ENCODE measurements at places on chromosomes 5 and 9.

- DNase-seq = no peak
Measured at GRCh38 chr5:133790898-133791297, 177.5 kb downstream of the C5orf15 start.

DNA sequence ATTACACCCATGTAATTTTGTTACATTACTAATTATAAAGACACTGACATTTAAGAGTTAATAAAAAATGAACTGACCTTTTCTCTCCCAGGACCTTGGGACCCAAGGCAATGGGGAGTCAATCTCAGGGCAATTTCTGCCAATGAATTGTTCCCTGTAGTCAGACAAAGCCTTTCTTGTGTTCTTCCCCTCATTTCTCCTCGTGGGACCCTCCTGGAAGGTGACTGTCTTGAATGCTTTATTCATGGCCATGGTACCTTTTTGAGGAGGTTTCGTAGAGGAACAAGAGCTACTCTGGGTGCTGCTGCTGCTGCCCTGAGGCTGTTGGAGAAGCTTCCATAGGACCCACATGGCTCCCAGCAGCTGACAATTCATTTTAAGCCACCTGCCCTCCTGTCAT is 190.3 kb downstream of the SNX18 start:
- no peak for DNase-seq

DNA sequence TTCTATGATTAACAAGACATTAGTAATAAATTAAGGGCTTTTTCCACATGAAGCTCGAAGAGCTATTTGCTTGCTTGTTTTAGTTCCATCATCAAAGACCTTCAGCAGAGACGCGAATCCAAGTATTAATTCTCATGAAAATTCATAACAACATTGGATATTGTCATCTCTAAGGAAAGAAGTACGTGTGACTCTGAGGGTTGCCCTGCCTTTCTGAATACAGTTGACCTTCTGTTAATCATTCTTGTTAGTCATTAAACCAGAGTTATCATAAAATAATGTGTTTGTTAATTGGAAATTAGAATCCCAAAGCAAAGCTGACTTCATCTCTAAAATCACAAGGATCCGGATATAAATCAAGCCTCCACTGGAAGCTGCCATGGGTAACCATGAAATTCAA is 222.5 kb downstream of the ZNF608 start:
- DNase-seq = no peak

GRCh38 chr5:85760519-85760918 is 857.2 kb upstream of the COX7C start:
- no peak for DNase-seq

- DNase-seq = no peak
Measured at GRCh38 chr9:107386396-107386795, 103.2 kb downstream of the KLF4 start.

GRCh38 chr9:132997591-132997990 is 19.1 kb downstream of the GFI1B start:
- no peak for DNase-seq

GRCh38 chr9:120221844-120222243 is 358.1 kb downstream of the CDK5RAP2 start:
- no peak for DNase-seq

GRCh38 chr9:131651599-131651998 is 88.3 kb downstream of the RAPGEF1 start:
- DNase-seq = no peak

- no peak for DNase-seq
Measured at GRCh38 chr5:43514025-43514424, 923 bp downstream of the C5orf34 start.

DNA sequence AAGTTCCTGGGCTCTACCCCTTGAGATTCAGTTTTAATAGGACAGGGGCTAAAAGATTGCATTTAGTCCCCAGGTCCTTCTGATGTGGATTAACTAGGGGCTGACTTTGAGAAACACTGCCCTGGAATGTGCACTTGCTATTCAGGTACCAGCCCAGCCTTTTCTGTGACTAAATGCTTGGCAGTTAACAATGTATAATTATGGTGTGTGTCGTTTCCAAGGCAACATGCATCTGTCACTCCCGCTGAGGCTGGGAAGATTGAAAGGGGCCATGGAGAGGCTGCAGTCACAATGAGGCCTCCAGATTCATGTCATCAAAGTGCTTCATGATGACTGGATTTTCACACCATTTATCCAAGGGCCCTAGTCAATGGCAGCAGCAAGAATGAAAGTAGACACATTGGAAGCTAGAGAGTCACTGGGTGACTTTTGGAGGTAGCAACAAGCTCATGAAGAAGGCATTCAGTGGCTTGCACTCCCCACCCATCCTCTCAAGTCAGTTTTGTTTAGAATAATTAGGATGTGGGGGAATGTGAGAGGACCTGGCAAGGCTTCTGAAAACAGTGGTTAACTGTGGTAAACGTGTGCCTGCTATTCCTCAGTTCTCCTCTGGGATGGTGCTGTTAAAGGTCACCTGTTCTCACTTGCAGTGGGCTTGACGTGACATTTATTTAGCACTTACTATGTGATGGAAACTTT is 28.3 kb downstream of the RAI14 start:
- peak; percentile 80 for DNase-seq

DNA sequence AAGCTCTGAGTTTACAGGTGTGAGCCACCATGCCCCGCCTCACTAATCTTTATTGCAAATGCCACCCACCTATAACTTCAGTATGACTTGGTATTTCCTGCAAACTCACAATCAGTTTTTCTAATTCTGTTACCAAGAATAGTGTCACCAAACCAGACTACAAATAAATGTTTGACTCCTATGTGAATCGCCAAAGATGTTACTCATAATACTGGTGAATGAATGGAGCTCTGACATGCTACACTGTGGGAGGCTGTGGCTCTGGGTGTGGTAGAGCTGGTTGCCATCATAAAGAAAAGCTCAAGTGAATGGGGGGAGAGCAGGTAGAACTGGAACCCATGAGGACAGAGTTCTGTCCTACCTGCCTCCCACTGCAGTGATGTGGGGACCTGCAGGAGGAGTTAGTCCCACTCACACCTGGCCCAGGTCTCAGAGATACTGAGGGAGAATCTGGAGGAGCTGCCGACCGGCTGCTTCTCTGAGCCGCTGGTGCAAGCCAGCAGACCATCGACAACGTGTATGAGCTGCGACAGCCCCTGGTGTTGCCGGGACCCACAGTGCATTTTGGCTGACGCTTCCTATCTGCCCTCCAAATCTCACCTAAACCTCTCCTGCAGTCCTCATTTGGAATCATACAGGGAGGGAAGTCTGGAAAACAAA is 95.7 kb downstream of the ENTREP1 start:
- no peak for DNase-seq

DNA sequence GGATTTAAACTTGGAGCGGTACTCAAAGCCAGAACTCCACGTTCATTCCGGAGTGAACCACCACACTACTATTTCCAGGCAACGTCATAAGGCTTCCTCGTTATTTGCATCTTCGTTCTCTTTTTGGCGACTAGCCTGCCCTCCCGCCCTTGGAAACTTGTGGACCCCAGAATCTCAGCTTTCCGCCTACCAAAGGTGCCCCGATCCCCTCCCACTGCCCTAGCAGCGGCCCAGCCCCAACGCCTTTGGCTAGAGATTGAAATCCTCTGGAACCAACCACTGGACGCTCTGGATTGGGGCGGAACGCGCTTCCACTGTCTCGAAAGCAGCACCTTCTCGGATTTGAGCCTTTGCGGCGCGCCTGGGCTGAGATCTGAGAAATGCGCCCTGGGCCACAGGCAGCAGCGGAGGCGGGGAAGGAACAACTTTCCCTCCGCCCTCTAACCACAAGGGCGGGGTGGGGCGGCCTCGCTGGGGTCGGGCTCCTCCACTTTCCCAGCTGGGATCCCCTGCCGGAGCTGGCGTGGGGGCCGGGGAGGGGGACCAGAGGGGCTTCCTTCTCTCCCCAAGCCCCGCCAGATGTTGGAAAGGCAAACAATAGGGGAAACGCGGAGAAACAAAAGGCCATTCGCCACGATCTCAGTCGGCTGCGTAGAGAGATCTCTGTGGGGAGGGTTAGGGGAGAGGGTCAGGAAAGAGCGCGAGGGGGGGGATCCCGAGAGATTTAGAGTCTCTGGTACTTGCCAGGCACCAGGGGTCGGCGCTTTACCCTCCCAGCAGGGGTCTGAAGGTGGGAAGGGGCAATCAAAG is 1.3 kb downstream of the MOB3B start:
- peak; percentile 69 for DNase-seq

DNA sequence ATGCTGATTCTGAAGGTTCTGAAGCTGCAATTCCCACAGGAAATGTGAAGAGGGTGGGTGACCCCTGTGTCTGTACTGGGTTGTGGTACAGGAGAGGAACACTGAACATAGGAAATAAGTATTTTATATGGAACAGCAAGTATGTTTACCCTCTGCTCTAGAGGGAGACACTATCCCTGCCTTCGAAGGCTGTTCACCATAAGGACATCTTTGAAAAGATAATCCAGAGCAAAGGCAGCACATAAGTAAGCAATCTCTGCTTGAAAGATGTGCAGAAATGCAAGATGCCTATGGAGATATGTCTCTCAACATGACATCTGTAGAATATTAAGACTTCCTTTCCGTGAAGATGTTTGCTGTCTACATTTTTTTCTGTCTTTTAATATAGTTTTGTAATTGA is 184.4 kb upstream of the EFNA5 start:
- DNase-seq = no peak

DNA sequence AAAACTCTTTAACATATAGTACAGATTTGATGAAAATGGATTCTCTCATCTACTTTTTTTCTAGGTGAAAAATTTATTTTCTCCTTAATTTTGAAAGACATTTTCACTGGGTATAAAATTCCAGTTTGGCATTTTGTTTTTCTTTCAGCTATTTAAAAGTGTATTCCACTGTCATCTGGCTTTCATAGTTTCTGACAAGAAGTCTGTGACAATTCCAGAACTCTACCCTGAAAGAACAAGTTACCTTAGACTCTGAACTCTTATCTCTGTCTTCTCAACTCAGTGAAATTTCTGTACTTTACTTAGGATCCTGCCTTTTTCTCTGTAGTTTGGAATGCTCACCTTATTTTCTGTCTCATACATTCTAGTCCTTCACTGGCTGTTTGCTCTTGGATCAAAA is 161.7 kb downstream of the RANBP17 start:
- no peak for DNase-seq

- DNase-seq = no peak
Measured at GRCh38 chr5:12861886-12862654, 957.8 kb upstream of the CTNND2 start.

DNA sequence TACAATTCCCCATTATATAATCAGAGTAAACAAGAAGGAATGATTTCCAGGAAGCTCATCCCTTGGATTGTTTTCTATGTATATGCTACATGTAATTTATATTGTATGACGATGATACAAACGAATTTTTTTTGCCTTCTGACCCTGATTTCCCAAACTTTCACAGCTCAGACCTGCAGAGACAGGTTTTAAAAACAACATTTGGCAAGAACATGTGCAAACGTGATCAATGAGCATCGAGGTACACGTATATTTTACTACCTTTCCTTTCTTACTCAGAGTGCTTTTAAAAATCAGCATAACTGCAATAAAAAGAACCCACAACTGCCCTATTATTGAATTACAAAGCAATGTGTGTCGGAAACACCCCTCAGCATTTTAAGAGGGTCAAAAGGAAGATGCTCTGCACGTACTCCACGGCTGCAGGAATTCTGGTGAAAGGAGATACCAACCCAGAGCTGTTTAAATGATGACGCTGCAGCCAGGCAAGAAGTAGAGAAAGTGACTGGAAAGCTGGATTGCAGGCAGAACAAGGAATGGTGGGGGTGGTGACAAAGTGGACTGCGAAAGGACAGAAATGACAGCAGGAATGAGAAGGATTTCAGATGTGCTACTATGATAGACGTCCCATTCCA is 533.5 kb downstream of the RAB3C start:
- DNase-seq = no peak

- no peak for DNase-seq
Measured at GRCh38 chr5:10590226-10590999, 26.5 kb downstream of the ANKRD33B start.

DNA sequence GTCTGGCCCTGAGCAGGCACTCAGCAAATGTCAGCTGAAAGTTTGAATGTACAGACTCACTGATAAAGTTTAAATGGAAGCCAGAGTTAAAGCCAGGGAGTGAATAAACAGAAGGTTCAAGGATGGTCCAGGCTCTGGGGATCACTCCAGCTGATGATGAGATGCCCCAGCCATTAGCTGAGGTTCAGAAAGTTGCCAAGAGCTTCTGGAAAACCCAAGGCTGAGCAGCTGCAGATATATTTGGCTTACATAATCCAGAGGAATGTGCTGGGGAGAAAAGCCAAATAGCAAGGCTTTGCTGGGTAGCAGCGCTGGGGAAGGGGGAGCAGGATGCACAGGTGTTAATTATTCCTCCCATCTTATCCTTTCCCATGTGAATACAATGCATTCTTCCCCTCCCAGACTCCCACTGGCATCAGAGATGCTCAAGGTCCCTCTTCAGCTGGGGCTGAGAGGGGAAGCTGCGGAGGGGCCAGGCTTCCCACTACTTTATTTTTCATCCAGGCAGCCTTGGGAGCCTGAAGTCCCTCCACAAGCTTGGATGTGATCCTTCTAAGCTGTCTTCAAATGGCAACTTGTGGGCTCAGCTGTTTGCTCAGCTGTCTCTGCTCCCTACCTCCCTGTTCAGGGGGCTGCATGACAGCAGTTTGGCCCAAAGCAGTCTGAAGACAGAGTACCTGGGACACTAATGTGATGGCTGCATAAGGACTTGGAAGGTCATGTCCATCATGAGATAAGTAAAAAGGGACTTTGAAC is 341.2 kb downstream of the TRIM32 start:
- DNase-seq = no peak

- DNase-seq = no peak
Measured at GRCh38 chr5:156396063-156396829, 69.3 kb downstream of the SGCD start.

GRCh38 chr5:173396311-173396993 is 68.2 kb upstream of the STC2 start:
- no peak for DNase-seq

- no peak for DNase-seq
Measured at GRCh38 chr9:138115506-138115905, 237.9 kb downstream of the CACNA1B start.

DNA sequence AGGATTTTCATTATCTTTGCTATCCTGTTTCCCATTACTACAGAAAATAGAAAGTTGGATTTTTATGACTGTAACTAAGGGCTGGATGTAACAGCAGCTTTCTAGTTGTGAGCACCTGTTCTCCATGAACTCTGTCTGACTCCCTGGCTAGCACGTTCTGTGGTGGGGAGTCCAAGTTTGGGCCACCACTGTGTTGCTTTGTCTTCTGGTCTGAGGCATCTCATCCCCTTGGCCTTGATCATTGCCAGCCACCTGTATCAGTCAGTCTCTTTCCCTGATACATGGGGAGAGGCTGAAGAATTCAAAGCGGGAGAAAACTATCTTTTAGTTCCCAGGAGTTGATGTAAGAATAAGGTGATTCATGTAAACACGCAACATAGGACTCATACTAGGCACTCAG is 33.4 kb downstream of the WDR70 start:
- no peak for DNase-seq

GRCh38 chr9:109441296-109441695 is 56.8 kb downstream of the PTPN3 start:
- no peak for DNase-seq

DNA sequence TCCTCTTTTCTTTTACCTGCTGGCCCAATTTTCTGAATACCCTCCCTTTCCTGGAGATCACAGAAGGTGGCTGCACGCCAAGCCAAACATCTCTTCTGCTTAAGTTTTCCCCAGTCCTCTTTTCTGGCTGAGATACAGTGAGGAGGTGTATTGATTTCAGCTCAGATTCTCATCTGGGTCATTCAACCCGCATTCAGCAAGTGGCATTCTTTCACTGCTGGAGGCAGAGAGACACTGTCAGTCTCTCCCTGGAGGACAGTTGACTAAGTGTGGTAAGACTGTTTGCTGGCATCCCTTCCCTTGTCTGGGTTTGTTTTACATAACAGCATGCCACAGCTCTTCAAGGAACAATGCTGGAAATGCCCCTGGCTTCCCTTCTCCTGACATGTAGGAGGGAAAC is 60.5 kb downstream of the GABRG2 start:
- DNase-seq = peak; percentile 6

All from neuronal stem cell (in vitro differentiated cells).